Activated CD8-positive, alpha-beta memory T cell treated with anti-CD3 and anti-CD28 coated beads for 1 hour (primary cell): ENCODE measurements at places on chromosomes 1 and 21.

- no peak for DNase-seq
Measured at GRCh38 chr1:14735841-14736240, 137.4 kb downstream of the KAZN start.

DNA sequence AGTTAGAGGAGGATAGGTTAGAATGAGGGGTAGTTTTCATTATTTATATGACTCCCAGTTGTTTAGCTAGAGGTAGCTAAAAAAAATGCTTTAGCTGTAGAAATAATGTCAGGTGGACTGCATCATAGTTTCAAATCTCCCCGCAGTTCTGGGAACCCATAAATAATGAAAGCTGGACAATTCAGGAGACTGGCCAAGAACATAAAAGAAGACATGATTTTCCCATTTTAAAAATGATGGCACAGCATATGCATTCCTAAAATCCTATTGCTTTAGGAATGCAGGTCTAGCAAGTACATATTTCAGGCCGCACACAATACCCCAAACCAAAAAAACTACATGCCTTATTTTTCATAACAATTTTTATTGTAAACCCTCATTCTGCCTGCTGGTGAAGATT lies 143.3 kb downstream of the CTH start:
- DNase-seq = no peak

DNA sequence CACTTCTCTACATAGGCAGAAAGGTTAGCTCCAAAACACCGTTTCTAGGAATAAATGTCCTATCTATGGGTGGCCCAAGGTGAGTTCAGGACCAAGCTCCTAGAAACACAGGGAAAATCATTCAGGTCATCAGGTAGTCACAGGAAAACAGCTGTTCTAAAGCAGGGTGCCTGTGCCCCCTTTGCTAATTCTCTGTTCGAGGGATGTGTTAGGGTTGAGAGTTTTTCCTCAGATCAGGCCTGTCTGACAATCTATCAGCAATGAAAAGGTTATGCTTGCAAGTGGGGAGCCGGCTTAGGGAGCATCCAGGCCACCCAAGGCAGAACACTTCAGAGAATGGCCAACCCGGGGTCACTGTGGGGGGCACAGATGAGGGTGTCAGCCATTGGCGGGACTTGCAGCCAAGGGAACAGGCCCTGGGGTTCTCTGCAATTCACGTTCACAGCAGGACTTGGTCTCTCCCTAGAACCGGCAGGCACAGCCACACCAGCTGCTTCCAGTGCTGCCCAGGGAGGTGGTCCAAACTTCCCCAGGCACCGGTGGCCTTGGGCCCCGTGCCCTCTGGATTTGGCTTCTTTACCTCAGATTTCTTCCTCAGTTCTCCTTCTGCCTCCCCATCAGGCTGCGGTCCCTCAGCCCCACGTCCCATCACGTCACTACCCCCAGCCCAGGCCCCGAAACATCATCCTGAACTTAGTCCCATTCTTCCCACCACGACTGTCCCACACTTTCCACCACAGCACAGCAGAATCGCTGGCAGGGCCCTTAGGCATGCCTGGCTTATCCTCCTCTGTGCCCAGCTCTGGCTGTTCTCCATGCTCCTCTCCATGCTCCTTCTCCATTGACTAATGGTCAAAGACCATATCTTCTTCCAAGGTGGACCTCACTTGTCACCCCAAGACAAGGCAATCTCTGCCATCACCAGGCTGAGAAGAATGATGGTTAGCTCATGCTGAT lies 11.0 kb downstream of the CD2 start:
- DNase-seq = no peak

GRCh38 chr1:9375912-9376311 lies 83.2 kb downstream of the SPSB1 start:
- DNase-seq = no peak

GRCh38 chr1:41804176-41804575 lies 114.5 kb downstream of the HIVEP3 start:
- DNase-seq = no peak

DNA sequence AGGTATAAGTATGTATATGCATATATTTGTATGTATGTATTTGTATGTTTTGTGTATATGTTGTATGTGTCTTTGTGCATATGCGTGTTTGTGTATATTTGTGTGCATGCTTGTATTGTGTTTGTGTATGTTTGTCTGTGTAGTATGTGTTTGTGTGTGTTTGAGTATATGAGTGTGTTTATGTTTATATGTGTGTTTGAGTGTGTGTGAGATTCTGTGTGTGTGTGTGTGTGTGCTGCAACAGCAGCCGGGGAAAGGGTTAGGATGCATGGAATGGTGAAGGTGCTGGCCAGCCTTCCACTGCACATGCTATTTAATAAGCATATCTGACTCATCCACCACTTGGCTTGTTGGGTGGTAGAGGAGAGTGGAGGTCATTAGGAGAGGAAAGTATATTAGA lies 46.6 kb upstream of the RAB4A start:
- DNase-seq = no peak

DNA sequence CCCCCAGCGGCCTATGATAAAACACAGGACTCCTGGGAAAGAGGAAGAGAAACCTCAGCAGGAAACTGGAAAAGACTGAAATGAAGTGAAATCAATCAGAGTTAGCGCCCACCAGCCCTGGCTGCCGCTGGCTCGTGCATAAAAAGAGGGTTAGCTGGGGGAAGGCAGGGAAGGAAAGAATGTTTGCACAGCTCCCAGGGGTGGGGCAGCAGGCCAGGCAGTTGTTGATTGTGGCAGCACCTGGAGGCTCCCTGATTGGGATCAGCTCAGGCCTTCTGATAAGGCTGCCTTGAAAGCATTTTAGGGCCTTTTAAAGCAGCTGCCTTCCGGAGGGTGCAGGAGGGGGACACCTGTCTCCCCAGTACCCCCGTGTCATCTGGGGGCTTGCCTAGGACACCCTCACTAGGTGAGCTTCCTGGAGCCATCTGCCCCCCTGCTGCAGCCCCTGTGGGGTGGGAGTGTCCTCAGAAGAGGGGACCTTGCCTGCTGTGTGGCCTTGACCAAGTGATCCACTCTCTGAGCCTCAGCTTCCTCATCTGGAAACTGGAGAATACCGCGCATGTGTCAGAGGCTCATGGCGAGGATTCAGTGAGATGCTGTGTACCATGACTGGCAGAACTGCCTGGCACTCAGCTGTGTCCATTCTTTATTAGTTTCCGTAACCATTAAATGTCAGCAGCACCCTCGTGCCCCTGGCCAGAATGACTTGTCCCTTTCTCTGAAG lies 6.6 kb downstream of the EPHB2 start:
- no peak for DNase-seq

GRCh38 chr1:30525971-30526651 lies 197.3 kb downstream of the MATN1 start:
- DNase-seq = no peak

- DNase-seq = no peak
Measured at GRCh38 chr21:40143822-40144525, 276.7 kb downstream of the PCP4 start.

GRCh38 chr1:15226388-15227255 lies 20.4 kb upstream of the FHAD1 start:
- no peak for DNase-seq

- no peak for DNase-seq
Measured at GRCh38 chr1:164511001-164511705, 47.8 kb upstream of the PBX1 start.

DNA sequence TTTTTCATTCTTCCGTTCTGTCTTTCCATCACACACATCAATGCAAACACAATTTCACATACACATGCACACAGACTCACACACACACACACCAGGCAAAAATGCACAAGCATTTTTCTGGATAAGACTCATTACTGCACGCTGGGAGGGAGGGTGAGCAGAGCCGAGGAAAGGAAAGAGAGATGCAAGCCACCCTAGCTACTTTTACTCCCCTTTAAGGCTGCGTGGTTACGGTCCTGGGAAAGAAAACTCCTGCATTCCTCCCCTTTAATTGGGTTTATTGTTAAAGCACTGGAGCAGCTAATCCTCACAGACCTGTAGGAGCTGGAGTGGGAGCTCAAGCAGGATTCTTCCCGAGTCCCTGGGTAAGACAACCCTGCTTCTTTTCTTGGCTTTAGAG lies at the start of gene CAMK1G:
TSS of gene CAMK1G (plus strand) at position 307 of the 400 bp plus-strand sequence. CDS start 11,270 bp downstream, outside the sequence.
- no peak for DNase-seq

GRCh38 chr1:155933591-155934096 lies 569 bp downstream of the KHDC4 start:
- DNase-seq = no peak

DNA sequence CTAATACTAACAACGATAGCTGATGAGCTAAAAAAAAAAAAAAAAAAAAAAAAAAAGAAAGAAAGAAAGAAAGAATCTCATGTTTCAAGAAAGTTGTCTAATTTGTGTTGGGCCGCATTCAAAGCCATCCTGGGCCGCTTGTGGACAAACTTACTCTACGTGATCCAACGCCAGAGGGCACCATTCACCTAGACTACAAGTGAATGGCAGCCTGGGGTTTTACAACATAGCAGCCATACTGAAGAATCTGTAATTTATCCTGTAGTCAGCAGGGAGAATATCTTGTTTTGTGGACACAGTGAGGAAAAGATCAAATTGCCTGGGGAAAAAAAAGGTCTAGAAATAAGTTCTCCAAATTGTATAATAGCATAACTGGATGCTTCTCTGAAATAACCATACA lies 47.0 kb downstream of the CYP2J2 start:
- DNase-seq = peak; percentile 15

GRCh38 chr1:63663873-63664272 lies 70.7 kb downstream of the PGM1 start:
- no peak for DNase-seq

GRCh38 chr1:165824269-165824643 lies 3.2 kb upstream of the UCK2 start:
- no peak for DNase-seq

GRCh38 chr1:207810173-207810572 lies 58.3 kb downstream of the CD46 start:
- DNase-seq = no peak

DNA sequence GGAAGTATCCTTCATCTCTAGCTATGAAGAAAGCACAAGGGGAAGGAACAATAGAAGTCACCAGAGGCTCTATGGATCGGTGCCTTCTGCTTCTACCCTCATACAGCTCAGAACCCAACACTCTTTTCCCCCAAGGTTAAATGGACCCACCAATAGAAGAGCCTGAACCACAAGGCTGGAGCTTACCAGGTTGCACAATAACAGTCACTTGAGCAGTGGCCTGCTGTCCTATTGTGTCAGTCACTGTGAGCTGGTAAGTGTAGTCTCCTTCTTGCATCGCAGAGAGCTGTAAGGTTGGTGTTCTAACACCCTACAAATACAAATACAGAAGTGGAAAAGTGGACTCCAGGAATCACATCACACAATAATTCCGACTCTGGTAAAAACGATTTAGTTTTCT lies 103.0 kb downstream of the KIAA0319L start:
- no peak for DNase-seq

DNA sequence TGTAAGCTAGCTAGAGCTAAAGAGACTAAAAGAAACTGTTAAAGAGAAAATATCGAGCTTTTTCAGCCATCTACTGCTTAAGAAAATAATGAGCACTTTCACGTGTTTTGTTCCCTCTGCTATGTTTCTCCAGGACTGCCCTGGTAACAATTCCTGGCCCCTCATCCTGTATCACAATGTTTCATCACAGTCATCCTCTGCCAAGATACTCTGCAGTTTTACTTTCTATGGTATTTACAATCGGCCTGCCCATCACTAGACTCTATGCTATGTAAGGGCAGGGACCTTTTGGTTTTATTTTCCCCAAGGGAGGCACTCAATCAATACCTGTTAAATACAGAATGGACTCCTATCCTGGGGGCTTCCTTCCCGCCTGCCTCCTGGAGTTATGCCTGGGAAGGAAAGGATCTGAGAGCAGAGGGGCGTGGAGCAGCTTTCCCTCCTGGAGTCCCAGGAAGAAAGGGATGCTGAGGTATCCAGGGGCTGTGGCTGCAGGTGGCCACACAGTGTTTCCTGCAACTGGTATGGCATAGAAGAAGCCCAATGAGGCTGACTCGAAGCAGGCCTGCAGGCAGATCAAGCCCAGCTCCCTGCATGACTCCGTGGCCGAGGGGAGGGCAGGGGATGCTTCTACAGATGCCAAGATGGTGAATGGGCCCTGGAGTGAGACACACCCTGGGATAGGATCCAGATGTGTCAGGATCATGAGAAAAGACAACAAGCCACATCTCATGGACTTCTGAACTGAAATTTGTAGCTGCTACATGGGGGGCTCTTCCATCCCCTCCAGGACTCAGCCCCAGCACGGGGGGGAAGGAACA lies 52.9 kb downstream of the MATN1 start:
- no peak for DNase-seq

DNA sequence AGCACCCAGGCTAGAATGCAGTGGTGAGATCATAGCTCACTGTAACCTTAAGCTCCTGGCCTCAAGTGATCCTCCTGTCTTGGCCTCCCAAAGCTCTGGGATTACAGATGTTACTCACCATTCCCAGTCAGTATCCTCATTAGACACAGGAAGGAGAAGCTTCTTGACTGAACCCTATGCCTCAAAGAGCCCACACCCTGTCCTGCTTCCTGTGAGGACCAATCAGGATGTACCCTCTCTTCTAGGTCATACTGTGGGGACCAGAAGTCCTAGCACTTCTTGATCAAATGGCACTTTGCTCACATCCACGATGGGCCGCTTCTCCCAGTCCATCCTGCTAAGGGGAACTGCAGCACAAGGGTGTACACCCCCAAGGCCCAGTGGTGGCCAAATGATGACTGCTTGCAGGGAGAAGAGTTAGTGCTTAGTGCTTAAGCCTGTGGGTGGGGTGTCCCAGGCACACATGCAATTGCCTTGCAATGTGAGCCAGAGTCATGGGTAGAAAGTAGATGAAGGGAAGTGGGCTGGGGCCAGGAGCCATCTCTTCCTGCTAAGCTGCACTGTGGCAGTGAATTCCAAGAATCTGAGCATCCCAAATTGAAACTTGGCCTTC lies 9.8 kb downstream of the CD34 start:
- DNase-seq = no peak

DNA sequence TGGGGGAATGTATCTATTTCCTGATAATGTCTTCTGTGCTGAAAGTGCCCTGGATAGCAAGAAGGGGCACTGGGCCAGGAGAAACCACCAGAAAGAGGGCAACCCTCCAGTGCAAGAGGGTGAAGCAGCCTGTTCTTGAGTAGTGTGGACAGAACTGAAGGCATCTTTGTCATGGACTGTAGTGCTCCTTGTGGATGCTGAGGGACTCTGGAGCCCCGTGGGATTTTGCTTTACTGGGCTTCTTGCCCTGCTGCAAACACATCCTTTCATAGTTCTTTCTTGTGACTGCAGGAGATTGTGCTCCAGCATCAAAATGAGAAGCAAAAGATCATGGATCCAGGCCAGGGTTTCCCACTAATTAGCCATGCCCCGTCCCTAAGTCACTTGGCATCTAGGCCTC lies 300.6 kb downstream of the ZNF326 start:
- no peak for DNase-seq

GRCh38 chr21:42165901-42166300 lies 53.0 kb upstream of the ABCG1 start:
- DNase-seq = no peak

- DNase-seq = no peak
Measured at GRCh38 chr1:163928069-163928468, 606.3 kb downstream of the NUF2 start.
